Hepatocyte (in vitro differentiated cells): ENCODE measurements at places on chromosomes 2 and 18. TPM values are rescaled to one million over a fixed set of nuclear protein-coding genes. Genes with fewer than 3 reads are reported as not detected.

The ANKRD30BL gene
- not detected in 2 replicates for polyA plus RNA-seq

The EFEMP1 gene
- 63.4 and 67.9 TPM in 2 replicates for polyA plus RNA-seq

The PXDN gene
- polyA plus RNA-seq, result 110 and 118 TPM in 2 replicates

The SPEG gene
- 35.8 and 40.0 TPM in 2 replicates for polyA plus RNA-seq

The LRRC30 gene
- polyA plus RNA-seq, result not detected in 2 replicates

The SEH1L gene
- polyA plus RNA-seq, result 19.1 and 24.0 TPM in 2 replicates

The CXCR4 gene
- 2.4 and 3.8 TPM in 2 replicates for polyA plus RNA-seq

The HOXD12 gene
- polyA plus RNA-seq, result 3.1 and 3.3 TPM in 2 replicates

The HOXD13 gene
- 19.3 and 24.7 TPM in 2 replicates for polyA plus RNA-seq

The SERPINB11 gene
- not detected in 2 replicates for polyA plus RNA-seq

The RNU2-63P gene
- polyA plus RNA-seq, result 1.4 and 1.5 TPM in 2 replicates

The ERICH2 gene
- 1.9 and 3.1 TPM in 2 replicates for polyA plus RNA-seq

The DNAJC5G gene
- polyA plus RNA-seq, result not detected in 2 replicates

The POTEC gene
- polyA plus RNA-seq, result not detected in 2 replicates

The PTPN4 gene
- polyA plus RNA-seq, result 9.2 and 21.8 TPM in 2 replicates

The CNRIP1 gene
- polyA plus RNA-seq, result 3.1 and 8.6 TPM in 2 replicates

The FAM237A gene
- not detected in 2 replicates for polyA plus RNA-seq

The CAVIN2 gene
- 2.0 and 2.7 TPM in 2 replicates for polyA plus RNA-seq

The SERPINB10 gene
- not detected in 2 replicates for polyA plus RNA-seq
